ENCODE measurements at places on chromosomes 5 and 9. TPM values are rescaled to one million over a fixed set of nuclear protein-coding genes. Genes with fewer than 3 reads are reported as not detected.

Gene POLR3G
- total RNA-seq = 15.1 TPM

Gene PCDHGA4
- total RNA-seq = 0.13 TPM

Gene NKD2
- 25.5 TPM for total RNA-seq

Gene ZDHHC11B
- total RNA-seq = 1.5 TPM

Gene SMIM33
- total RNA-seq = not detected
